ENCODE measurements at places on chromosomes 2 and 18.

- no peak for DNase-seq
Observed at GRCh38 chr2:240991378-240992263, 6.8 kb upstream of the SNED1 start.

- no peak for DNase-seq
Observed at GRCh38 chr18:3042379-3042778, 29.4 kb upstream of the LPIN2 start.

GRCh38 chr2:133953524-133953923, 300.3 kb upstream of the MGAT5 start:
- no peak for DNase-seq

- DNase-seq: peak; percentile 16
Observed at GRCh38 chr18:51537487-51537886, 340.0 kb upstream of the MEX3C start.

DNA sequence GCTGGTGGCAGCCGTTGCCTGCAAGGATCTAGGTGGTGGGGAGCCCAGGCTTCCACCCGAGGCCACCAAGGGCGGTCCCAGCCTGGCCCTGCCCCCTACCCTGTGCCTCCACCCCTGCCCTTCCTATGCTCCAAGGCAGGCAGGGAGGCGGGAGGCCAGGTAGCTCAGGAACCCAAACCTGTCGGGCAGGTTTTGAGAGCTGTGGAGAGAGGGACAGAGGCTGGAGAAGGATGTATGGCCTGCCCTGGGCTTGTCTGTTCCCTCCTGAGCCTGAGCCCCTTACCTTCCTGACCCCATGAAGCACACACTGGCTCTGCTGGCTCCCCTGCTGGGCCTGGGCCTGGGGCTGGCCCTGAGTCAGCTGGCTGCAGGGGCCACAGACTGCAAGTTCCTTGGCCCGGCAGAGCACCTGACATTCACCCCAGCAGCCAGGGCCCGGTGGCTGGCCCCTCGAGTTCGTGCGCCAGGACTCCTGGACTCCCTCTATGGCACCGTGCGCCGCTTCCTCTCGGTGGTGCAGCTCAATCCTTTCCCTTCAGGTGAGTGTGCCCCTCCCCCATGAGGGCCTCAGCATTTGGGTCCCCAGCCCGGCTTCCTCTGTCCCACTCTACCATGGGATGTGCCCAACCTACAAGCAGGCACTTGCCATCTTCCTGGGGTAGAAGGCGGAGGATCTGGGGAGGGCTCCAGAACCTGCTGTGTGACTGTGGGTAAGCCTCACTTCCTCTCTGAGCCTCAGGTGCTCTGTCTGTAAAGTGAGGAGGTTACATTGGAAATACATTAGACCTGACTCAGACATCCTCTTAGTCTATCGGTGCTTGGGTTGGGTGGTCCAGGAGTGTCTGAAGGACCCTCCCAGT, at the start of gene PROM2:
TSS of gene PROM2 (plus strand) at position 159 of the 860 bp plus-strand sequence. CDS start at position 296, 137 bp downstream.
- no peak for DNase-seq

GRCh38 chr2:230816735-230817134, 48.0 kb upstream of the ITM2C start:
- no peak for DNase-seq

Measured in activated CD4-positive, alpha-beta T cell treated with anti-CD3 and anti-CD28 coated beads, Interleukin-2, amount 10 ng/mL, durations not matched to agents 7 days and 5 days (primary cell).